ENCODE measurements at places on chromosomes 12 and 14. TPM values are rescaled to one million over a fixed set of nuclear protein-coding genes. Genes with fewer than 3 reads are reported as not detected.

SSTR1 gene
- polyA plus RNA-seq, result 0.77 TPM

PPP1R36 gene
- polyA plus RNA-seq, result 1.4 TPM

HPD gene
- not detected for polyA plus RNA-seq

DNA sequence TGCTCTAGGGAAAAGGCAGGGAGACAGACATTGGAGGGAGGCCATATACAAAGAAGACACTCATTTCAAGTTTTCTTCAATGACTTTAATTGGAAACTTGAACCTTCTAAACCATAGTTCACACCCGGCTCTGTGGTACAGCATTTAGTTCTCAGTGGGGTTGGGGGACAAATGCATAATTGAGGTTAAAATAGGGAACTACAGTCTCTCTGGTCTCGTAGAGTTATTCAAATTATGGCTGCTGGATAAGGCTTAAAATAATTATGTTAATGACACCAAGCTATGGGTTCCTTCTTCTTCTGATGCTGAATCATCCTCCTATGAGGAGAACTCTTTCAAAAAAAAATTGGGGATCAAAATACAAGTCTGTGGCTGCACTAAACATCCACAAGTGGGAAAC, 3.8 kb upstream of the RPAP3 start:
- DNase-seq, result no peak

GRCh38 chr12:65999564-66000280, 130.8 kb downstream of the LLPH start:
- DNase-seq, result no peak

DNA sequence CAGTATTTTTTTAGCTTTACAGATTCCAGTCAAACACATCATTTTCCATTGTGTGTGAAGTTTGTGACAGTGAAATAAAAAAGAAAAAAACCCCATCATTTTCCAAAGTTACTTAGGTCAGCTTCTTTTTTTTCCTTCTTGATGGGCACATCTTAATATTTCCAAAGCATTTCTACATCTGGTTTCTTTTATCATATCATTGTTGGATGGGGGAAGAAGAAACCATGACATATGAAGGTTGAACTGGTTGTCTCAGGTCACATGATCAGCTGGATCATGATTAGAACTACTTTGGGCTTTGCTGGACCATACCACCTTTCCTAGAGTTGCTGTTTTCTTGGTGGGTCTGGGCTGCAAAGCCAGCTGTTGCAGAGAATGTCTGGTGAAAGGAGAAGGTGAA, 59.8 kb downstream of the FOS start:
- DNase-seq, result no peak

DNA sequence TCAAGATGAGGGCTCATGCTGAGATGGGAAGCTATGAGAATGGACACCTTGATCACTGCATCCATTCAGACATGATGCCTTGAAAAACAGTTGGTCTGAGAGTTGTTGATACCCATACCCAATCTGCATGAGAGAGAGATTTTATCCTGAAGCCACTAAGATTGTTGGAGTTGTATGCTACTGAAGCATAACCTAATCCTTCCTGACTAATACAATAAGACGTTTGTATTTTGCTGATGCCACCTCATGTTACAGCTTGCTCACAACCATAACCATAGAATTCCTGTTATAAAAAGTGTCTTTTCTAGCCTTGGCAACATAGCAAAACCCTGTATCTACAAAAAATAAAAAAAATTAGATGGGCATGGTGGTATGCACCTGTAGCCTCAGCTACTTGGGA, 12.7 kb upstream of the SERPINA1 start:
- DNase-seq, result no peak

DNA sequence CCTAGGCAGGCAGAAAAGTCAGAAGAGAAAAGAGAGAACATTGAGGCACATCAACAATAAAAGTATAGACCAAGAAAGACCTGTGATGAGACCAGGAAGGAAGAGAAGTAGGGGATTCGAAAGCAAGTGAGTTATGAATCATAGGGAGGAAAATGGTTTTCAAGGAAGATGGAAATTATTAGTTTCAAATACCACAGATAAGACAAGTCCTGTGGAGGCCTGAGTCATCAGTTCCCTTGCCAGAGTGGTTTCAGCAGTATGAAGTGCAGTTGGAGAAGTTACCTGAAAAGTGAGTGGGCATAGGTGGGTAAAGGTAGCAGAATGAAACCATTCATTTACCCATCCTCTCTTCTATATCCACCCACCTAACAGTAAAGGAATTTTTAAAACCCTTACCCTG, 25.2 kb upstream of the TSPAN8 start:
- no peak for DNase-seq

- DNase-seq, result no peak
Measured at GRCh38 chr12:29804019-29804418, 20.3 kb upstream of the TMTC1 start.

DNA sequence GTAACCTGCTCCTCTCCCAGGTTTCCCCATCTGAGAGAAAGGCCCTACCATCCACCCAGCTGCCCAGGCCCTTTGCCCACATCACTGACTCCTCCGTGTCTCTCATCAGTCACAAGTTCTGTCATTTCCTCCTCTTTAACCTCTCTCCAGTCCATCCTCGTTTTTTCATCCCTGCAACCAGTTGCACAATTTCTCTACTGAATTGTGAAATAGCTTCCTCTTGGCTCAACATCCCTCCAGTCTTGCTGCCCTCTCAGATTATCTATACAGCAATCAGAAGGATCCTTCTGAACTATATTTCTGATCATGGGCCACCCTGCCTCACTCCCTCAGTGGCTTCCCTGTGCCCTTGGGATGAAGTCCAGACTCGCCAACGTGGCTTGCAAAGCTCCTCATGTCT, 6.8 kb downstream of the FAM161B start:
- DNase-seq, result no peak
